NCI-H2081 treated with DMSO at 0.1 percent for 48 hours (cell line): ENCODE measurements at places on chromosomes 5 and 9.

DNA sequence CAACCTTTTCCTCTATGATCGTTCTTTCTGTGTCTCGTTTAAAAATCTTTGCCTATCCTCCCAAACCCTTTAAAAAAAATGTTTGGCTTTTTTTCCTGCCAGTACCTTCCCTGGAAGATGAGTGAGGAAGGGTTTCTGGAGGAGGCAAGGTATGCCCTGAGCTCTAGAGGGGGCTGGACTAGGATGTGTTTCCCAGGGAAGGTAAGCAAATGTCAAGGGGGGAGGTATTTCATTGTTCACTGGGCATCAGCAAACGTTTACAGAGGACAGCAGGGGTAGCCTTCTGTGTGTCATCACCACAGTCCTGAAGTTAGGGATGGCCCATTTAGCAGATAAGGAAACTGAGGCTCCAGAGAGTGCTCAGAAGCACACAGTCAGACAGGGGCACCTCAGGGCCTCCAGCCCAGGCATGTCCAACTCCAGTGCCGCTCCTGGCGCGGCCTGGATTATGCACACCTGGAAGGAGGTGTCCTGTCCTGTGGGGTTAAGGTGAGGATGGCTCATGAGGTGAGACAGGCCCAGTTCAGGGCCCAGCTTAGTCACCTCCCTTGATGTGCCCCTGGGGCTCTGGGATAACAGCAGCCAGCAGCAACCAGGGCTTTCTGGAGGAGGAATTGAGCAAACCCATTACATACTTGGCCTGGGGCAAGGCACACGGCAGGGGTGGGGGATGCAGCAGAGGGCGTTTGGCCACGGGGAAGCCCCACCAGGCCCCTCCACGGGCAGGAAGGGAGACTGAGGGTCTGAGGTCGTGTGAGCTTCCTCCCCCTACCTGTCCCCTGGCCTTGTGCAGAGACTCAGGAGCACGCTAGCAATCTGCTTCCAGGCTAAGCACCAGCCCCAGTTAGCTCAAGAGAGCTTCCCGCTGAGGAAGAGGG, 100.3 kb upstream of the LMX1B start:
- no peak for DNase-seq

DNA sequence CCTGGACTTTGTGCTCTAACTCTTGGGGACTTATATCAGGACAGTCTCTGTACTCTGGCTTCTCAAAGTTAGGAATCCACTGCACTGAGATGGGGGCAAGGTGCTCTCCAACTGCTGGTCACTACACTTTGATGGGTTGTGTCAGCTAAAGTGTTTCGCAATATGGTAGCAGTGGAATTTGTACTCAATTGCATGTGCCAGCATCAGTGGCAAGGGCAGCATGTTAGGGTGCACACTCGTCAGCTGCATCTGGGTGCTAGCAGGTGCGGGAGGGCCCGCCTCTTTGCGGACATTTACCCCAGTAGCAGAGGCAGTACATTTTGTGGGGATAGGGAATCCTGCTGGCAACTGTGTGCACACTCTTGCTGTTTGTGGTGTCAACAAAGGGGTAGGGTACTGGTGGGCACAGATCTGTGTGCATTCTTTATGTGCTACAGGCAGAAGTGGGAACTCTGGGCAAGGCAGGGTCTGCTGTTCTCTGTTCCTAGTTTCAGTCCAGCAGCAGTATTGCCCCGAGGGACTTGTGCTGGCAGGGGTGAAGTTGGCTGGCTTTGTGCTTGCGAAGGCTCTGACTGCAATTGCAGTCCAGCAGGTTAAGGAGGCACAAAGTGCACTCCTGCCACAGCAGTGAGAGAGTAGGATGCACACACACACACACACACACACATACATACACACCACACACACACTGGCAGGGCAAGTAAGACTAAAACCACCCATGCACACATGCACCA, 924.8 kb upstream of the CDH9 start:
- DNase-seq, result no peak

GRCh38 chr9:99303177-99303576, 81.1 kb downstream of the SEC61B start:
- no peak for DNase-seq

- no peak for DNase-seq
Measured at GRCh38 chr5:38453506-38453905, 102.9 kb downstream of the LIFR start.

GRCh38 chr5:106474066-106474465, 1196.7 kb downstream of the EFNA5 start:
- no peak for DNase-seq

GRCh38 chr9:89920951-89921350, 316.1 kb downstream of the GADD45G start:
- no peak for DNase-seq

DNA sequence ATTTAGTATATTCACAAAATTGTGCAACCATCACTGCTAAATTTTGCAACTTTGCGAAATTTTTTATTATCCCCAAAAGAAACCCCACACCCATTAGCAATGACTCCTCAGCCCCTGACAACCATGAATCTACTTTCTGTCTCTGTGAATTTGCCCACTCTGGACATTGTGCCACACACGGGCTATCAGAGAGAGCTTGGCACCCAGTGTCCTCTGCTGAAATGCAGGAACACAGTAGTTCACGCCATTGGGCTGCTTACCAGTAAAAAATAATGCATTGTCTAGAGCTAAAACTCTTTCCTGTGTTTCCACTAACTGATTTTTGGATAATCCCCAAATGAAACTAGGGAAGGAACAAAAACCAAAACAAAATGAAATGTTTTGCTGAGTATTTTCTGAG, 60.0 kb downstream of the HRH2 start:
- DNase-seq, result no peak

GRCh38 chr9:88322906-88323566, 65.2 kb upstream of the SPIN1 start:
- DNase-seq, result no peak

DNA sequence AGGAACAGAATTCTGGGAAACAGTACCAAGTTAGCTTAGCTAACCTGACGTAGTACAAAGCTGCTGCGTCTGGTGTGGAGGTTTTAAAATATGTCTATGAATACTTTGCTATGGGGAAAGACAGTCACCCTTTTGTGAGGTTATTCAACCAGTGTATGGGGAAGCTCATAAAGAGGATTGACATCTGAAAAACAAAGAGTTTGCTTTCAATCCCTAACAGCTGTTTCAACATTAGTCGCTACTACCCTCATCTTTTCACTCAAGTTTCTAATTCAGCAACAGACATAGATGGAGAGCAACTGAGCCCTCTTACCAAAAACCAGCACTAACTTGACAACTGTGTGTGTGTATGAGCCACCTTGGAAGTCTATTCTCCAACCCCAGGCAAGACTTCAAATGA, 7.8 kb upstream of the MSANTD3 start:
- no peak for DNase-seq

DNA sequence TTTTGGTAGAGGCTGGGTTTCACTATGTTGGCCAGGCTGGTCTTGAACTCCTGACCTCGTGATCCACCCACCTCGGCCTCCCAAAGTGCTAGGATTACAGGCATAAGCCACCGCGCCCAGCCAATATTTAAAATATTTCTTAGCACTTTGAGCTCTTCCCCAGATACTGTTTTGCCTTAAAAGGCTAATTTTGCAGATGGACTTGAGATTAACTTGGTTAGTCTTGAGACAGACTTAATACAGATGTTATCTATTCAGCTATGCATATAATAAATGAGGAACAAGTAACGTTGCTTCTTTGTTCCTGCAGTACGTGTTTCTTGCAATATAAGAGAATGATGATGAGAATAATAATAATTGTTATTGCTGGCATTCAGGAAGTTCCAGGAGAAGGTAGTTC, 56.3 kb downstream of the PCSK5 start:
- no peak for DNase-seq

- no peak for DNase-seq
Measured at GRCh38 chr5:171757853-171758535, 27.6 kb upstream of the SMIM23 start.

DNA sequence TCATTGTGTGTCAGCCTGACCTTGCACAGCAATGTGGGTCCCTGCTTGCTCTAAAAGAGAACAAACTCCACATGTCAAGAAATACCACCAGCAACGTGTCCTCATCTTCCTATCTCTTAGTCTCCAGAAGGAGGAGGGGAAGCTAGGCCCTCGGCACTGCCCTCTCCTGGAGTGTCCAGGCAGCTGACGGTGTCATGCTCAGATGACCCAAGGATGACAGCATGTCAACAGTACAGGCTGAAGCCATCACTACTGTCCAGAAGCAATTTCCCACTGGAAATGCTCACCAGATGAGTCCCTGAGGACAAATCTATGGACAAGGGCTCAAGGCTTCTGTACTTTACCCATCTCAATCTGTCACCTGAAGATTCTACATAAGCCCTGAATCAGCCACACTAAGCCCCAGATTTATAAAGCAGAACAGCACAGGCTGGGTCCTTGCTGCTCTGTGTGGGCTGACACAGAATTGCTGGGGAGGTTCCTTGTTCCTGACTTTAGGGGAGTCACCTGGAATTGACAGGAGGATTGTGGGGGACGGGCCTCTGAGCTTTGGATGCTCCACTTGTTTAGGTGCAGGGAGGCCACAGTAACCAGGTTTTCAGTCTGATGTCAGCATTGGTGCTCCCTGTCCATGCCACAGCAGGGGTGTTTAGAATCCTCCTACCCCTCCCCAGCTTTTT, 210.2 kb downstream of the DAB2IP start:
- no peak for DNase-seq

- no peak for DNase-seq
Measured at GRCh38 chr9:2016408-2017330, 1.5 kb downstream of the SMARCA2 start.

DNA sequence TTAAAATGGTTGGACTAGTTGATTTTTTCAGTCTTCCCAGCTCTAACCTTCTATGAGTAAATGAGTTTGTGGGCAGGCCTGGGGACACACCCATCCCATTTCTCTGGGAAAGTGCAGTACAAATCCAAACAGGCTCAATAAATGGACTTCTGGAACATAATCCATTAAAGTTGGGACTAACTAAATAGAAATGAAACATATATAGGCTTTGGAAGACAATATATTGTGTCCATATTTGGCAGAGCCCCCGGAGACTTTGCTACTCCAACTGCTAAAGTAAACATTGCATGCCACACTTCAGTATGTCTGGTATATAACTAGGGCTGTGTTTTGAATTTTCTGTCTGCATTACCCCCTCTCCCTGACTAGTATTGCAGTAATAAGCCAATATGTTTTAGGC, 191.4 kb upstream of the DAB2 start:
- no peak for DNase-seq

DNA sequence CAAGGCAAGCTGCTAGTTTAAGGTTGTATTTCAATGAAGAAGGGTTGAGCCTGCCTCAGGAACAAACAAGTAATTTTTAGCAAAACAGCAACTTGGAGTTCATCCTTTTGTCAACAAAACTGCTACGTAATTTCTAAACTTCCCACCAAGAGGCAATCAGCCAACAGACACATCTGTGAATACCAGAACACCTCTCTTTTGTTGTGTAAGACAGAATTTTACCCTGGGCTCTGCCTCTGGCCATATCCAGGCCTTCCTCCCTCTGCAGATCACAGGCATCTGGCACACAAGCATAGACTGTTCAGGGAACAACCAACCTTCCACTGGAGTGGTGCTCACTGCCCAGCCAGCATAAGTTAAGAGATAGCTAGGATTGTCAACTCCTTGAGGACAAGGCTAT, 409.0 kb downstream of the SPOCK1 start:
- DNase-seq, result no peak

DNA sequence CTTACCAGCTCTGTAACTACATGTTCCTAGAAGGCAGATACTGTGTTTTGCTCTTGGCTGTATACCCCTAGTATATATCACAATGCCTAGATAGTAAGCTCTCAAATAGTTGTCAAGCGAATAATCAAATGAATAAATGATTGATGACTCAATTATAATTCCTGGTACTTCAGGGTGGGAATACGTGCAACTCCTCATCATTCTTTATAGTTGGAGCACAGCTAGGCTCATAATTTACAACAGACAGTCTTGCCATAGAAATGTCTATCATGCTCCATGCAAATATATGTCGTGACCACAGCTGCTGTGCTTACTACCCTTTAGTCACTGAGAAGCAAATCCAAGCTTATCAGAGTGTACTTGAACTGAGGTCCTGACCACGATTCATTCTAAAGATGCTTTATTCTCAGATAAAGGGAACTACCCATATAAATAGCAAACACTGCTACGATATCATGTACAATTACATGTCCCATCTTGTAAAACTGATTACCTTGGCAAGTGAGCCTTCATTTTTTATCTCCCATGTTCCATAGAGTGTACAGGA, 52.1 kb downstream of the STRBP start:
- DNase-seq, result no peak

- DNase-seq, result no peak
Measured at GRCh38 chr9:81389569-81389993, 299.8 kb downstream of the TLE1 start.

DNA sequence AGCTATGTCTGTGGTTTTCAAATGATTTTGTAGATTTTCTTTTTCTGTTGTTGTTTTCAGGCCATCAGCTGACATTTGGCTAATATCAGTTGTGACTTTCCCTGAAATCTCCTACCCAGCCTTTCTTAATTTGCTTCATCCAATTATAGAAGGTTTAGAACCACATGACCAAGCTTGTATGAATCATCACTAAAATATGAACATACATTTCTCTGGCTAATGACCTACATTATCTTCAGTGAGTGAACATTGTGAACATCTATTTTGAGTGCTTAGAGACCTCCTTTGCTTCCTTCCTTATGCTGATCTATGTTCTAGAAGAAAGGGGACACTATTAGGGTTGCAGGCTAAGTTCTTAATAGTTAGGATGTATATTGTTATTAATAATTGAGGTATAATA, 532.5 kb downstream of the RAB3C start:
- DNase-seq, result no peak

GRCh38 chr9:128372784-128373183, 1.6 kb downstream of the URM1 start:
- no peak for DNase-seq

DNA sequence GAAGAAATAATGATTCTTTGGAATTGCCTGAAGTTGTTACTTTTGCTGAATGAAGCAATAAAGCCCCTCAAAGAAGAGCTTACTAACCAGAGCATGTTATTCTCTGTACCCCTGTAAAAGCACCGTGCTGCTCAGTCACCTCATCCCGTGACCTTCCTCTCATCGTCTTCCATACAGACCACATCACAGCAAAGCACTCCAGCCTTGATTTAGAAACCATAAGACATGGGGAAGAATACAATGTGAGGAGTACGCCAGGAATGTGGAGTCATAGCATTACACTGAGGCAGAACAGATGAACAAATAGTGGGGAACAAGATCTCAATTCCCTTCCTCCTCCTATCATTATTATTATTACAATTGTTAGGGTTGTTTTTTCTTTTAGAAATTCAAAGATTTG, 49.1 kb downstream of the ERAP1 start:
- no peak for DNase-seq
